ENCODE measurements at places on chromosomes 7 and 10. TPM values are rescaled to one million over a fixed set of nuclear protein-coding genes. Genes with fewer than 3 reads are reported as not detected.

DNA sequence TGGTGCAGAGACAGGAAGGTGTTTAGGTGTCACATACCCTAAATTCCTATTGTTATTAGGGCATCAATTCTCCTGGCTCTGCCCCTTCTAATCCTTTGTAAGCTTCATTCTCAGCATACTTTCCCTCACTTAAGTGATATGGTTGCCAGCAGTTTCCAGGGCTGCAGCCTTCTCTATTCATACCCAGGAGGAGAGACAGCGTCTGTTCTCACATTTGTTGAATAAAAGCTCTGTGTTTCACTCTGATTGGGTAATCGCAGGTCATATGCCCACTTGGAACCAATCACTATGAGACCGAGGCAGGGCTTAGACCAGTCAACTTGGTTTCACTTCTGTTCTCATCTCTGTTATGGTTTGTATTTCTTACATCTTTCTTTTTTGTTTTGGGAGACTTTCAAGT lies 109.6 kb upstream of the MTPN start:
- peak overlapping the region; percentile 37 for H3K4me3 ChIP-seq
- no peaks in the 10 kb centered on the region for H3K4me1 ChIP-seq
- H3K36me3 ChIP-seq = no peaks in the 10 kb centered on the region

DNA sequence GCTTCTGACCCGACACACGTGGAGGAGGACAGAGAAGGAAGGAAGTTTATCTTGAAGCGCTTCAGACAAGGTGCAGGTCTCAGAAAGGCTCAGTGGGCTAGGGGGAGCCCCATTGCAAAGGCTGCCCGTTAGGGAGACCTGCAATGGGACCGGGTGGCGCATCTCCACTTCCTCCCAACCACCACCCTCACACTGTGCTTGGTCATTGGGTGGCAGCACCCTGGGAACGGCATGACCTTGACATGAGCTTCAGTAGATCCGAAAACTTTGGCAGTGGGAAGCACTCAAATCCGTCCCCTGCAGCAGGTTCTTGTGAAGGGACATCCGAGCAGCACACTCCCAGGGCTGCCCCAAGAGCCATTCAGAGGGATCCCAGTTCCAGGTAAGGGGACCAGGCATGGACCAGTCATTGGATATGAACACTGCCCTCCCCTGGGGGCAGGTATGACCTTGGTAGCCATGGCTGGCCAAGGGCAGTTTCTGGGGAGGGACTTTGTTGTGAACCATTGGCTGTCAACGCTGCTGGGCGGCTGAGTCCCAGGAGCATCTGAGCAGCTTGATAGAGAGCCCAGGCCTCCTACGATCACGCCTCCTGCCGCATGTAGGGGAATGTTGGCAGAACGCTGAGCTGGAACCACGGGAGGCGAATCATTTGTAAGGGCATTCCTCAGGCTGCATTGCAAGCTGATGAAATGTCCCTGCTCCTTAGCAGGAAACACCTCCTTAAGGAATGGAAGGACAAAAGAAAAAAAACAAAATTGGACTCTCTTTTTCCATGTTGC lies 31.7 kb downstream of the GALNTL5 start:
- H3K4me1 ChIP-seq = no peaks in the 10 kb centered on the region
- no peak overlapping the region for H3K4me3 ChIP-seq
- no peaks in the 10 kb centered on the region for H3K27me3 ChIP-seq
- H3K27ac ChIP-seq = no peak overlapping the region
- no peak for DNase-seq

DNA sequence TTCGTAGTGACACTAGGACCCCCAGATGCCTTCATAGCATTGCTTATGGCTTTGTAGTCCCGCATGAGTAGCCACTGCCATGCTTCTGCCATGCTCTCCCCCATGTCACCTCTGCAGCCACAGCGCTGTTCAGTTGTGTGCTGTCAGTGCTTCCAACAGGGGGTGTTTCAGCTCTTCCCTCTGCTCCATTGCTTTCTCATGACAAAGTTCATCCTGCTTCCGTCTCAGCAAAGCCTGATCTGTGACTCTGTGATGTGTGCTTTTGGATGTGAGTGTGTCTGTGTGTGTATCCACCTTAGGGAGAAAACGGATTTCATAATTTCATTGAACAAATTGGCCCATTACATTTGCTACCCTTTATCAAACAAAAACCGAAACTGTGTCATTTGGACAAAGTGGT lies 134.9 kb upstream of the SAMD8 start:
- H3K36me3 ChIP-seq = peaks cover 8% of the 10 kb centered on the region
- H3K4me3 ChIP-seq = no peak overlapping the region
- DNase-seq = no peak
- H3K4me1 ChIP-seq = no peaks in the 10 kb centered on the region
- H3K27me3 ChIP-seq = no peaks in the 10 kb centered on the region

DNA sequence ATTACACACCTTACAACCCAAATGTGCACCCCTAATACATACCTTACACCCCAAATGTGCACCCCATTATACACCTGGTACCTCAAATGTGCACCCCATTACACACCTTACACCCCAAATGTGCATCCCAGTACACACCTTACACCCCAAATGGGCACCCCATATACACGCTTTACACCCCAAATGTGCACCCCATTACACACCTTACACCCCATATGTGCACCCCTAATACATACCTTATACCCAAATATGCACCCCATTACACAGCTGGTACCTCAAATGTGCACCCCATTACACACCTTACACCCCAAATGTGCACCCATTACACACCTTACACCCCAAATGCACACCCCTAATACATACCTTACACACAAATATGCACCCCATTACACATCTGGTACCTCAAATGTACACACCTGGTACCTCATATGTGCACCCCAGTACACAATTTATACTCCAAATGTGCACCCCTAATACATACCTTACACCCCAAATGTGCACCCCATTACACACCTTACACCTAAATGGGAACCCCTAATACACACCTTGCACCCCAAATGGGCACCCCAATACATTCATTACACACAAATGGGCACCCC lies 106.3 kb downstream of the KLF6 start:
- DNase-seq = no peak
- no peak overlapping the region for H3K27ac ChIP-seq
- H3K36me3 ChIP-seq = no peaks in the 10 kb centered on the region
- no peaks in the 10 kb centered on the region for H3K4me1 ChIP-seq
- H3K27me3 ChIP-seq = no peaks in the 10 kb centered on the region

GRCh38 chr7:158296798-158297104 lies 290.9 kb downstream of the PTPRN2 start:
- H3K36me3 ChIP-seq = no peaks in the 10 kb centered on the region
- no peak overlapping the region for H3K4me3 ChIP-seq
- DNase-seq = no peak
- no peak overlapping the region for H3K27ac ChIP-seq
- no peaks in the 10 kb centered on the region for H3K27me3 ChIP-seq

Gene HMX2
- polyA plus RNA-seq = not detected

Gene NRCAM
- not detected for polyA plus RNA-seq

Gene LRRN3
- 0.76 TPM for polyA plus RNA-seq

Gene CYP3A7
- polyA plus RNA-seq = 0.46 TPM

Gene DRGX
- not detected for polyA plus RNA-seq

Data from sigmoid colon (tissue), 7 donors.